ENCODE measurements at places on chromosomes 2 and 18.

DNA sequence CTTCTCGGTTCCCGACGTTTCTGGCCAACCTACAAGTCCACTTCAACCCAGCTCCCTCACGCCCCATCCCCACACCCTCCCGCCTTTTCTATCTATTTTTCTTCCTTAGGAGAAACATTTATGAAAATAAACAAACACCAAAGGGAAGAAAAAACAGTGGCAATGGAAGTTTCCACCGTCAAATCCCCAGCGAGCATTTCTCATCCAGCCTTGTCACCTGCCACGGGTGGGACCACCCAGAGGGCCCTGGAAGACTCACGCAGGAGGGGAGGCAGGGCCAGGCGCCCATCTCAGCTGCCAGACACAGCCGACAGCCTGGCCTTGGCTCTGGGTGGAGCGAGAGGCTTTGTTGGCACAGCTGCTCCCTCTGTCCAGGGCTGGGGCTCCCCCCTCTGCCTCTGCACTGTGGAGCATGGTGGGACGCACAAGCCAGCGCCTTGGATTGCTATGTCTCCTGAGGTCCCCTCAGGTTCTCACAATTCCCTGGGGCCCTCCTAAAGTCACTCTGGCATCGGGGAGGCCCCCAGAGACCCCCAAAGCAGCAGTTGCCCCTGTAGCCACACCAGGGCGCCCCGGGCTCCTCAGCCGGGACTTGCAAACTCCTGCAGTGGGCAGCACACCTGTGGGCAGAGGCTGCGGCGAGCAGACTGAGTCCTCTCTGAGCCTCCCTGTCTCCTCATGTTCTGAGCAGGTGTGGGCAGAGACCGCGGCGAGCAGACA, 395.7 kb upstream of the SALL3 start:
- no peak for DNase-seq

DNA sequence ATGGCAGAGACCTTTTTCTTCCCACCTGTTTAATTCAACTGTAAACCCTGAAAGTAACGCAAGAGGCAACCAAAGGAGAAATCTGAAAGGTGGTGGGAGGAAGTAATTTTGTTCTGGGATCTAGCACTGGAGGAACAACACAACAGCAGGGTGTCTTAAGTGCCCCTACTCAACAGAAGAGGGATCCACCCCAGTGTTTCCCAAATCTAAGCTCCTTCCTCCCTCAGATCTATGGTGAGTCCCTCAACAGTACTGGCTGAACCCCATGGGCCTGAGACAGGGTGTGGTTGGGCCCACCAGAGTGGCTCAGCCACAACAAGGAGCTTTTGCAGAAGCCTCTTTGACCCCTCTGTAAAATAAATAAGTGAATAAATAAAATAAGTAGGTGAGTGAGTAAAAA, 790.3 kb downstream of the ERBB4 start:
- DNase-seq, result no peak

DNA sequence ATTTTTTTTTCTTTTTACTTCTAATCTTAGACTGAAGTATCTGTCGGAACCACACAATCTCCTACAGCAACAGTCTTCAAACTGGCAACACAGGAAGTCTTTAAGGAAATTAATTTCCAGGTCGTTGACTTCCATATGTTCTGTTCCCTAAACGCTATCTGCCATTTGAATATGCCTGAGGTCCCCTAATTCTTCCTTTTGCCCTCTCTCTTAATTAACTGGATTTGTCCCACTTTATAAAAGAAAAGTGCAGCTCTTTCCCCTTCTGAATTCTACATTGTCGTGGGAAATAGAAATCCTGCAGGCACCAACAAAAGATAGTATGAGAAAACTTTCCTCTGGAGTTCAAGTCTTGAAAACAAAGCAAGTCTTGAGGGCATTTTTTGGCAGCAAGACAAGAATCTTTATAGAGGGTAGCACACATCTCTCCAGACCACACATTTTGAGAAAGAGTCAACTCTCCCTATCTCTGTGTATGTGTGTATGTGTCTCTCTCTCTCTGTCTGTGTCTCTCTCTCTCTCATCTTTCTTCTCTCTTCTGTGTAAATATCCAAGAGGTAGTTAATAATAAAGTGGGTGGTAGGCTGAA, 879.8 kb downstream of the SOCS6 start:
- no peak for DNase-seq

DNA sequence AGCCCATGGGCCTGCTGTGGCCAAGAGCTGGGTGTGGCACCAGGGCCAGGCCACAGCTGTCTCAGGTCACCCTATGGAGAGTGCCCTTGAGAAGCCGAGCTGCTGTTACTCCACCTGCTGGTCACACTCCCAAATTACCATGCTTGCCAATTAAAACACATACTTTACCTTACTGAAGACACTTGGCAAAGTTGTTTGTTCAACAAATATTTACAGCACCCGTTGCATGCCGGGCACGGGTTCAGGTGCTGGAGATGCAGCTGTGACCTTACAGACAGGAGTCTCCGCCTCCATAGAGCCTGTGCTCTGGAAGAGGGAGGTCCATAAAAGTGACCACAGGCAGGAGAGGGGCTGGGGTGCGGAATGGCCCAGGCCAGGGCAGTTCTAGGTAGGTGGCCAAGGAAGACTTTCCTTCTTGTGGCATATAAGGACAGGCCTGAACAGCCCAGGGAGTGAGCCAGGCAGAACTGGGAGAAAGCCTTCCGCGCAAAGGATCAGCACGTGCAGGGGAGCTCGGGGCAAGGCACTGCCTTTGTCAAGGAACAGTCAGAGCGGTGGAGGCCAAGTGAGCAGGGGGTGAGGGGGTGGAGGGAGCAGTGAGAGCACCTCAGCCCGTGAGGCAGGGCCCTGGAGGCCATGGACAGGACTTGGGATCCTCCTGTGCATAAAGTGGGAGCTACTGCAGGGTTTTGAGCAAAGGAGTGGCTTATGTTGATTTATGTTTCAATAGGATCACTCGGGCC, 23.6 kb upstream of the RBM44 start:
- peak; percentile 59 for DNase-seq

DNA sequence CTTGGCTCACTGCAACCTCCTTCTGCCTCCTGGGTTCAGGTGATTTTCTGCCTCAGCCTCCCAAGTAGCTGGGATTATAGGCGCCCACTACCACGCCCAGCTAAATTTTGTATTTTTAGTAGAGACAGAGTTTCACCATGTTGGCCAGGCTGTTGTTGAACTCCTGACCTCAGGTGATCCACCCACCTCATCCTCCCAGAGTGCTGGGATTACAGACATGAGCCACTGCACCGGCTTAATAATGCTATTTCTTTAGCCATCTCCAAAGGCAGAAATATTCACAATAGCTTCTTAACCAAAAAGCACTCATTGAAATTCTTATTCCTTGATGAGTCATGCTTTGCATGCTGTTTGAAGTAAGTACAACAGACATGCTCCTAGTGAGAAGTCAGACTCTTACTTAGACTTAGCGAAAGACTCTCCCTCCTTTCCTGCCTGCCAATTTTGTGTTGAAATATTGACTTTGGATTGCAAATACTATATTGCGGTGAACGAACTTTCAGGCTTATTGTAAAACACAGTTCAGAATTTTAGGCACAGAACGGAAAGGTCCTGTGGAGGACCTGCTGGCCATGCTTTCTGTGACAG, 4.4 kb downstream of the ACTR3 start:
- DNase-seq, result peak; percentile 26

DNA sequence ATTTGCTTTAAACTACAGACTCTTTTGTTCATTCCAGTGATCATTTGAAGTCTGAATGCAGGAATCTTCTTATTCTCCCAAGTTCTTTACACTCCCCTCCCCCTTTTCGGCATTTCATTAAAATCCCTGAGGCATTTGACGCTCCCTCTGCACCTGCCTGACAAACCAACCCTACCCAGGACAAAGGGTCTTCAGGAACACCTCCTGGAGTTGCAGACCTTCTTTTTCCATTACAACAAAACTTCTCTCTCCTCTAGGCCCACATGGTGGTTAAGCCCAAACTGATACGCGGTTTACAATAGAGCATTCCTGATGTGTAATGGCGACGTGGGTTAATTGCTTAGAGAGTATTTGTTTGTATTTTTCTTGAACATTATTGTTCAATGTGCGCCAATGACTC, 367.4 kb downstream of the FBXO15 start:
- DNase-seq, result no peak

GRCh38 chr2:105498281-105498846, 99.5 kb upstream of the FHL2 start:
- no peak for DNase-seq

DNA sequence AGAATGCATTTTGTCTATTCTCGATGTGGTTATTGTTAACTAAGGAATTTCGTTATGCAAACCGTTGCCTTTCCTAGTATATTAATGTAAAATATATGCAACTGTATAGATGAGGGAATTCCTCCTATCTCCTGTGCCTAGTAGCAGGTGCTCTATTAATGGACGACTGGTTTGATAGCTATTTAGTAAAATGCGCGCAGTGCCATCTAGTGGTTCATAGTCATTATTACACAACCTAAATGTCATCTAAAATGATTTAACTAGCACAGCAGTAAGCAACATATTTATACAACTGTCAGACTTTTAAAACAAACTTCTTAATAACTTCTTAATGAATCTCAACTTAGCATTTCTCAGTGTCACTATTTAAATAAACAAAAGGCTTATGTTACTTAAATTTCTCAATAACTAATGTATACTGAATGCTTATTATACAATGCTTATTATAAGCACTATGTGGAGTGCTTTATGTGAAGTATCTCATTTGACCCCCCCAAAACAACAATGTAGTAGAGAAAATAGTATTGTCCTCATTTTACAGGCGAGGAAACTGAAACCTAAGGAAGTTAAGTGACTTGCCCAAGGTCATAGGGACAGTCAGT, 77.9 kb downstream of the DTNA start:
- DNase-seq, result peak; percentile 84

- DNase-seq, result peak; percentile 34
Observed at GRCh38 chr2:219469186-219469724, 29.4 kb upstream of the GMPPA start.

GRCh38 chr18:48099481-48100164, 169.2 kb upstream of the SMAD2 start:
- DNase-seq, result no peak

GRCh38 chr18:47603158-47603557, 327.3 kb downstream of the SMAD2 start:
- DNase-seq, result no peak

GRCh38 chr18:35504996-35505395, 7.2 kb upstream of the INO80C start:
- no peak for DNase-seq

DNA sequence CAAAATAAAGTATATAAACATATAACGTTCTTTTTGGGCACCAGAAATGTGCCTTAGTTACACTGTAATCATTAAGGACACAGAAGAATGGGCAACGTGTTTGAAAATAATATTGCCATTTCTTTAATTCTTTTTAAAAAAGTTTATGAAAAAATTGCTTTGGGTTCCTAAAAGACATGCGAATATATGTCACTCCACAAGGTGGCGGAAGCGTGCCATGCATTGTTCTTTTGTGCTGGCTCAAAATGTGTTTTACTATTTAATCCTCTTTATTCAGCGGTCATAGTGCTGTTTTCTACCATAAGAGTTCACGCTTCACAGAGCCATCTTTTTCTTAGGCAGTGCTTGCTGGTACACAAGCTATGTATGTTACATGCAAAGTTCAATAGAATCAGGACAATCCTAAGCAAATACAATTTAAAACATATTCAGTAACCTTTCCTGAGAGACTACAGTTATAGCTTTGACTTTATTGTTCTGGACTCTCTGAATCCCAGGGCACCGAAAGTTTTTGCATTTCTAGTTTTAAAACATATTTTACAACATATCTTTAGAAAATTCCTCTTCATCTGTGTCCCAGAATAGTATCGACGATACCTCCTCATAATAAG, 147.8 kb upstream of the ERBB4 start:
- peak; percentile 58 for DNase-seq

- DNase-seq, result no peak
Observed at GRCh38 chr2:39023649-39024048, 97.2 kb downstream of the SOS1 start.

- DNase-seq, result no peak
Observed at GRCh38 chr2:182444806-182445205, 18.0 kb upstream of the PDE1A start.

DNA sequence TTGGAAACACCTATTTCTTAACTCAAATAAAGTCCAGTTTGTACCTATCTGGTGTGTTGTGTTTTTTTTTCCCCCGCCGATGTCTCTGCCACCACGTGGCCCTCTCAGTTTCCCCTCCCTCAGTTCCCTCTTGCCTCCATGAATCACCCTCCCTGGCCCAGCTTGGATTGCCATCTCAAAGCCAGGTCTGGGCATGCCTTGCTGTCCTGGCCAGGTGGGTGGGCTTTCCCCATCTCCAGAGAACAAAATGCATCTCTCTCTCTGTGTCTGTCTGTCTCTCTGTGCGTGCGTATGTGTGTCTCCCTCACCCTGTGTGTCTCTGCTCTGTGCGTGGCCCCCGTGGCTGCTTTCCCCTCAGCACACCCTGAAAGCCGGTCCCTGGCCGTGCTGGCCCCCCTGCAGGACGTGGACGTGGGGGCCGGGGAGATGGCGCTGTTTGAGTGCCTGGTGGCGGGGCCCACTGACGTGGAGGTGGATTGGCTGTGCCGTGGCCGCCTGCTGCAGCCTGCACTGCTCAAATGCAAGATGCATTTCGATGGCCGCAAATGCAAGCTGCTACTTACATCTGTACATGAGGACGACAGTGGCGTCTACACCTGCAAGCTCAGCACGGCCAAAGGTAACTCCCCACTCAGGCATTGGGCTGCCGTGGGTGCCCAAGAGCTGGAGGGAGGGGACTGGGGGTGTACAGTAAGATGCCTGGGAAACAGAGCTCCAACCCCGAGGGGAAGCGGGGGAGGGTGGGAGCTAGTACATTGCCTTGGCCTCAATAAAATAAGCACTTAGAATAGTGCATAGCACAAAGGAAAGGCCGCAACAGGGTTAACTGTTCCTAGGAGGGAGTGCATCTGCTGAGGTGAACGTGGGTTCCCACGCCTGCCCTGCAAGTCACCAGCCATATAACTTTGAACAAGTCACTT, 31.6 kb upstream of the GMPPA start:
- no peak for DNase-seq

GRCh38 chr18:65230311-65230710, 520.5 kb upstream of the CDH7 start:
- DNase-seq, result no peak

GRCh38 chr2:31475692-31476091, 61.1 kb upstream of the XDH start:
- no peak for DNase-seq

DNA sequence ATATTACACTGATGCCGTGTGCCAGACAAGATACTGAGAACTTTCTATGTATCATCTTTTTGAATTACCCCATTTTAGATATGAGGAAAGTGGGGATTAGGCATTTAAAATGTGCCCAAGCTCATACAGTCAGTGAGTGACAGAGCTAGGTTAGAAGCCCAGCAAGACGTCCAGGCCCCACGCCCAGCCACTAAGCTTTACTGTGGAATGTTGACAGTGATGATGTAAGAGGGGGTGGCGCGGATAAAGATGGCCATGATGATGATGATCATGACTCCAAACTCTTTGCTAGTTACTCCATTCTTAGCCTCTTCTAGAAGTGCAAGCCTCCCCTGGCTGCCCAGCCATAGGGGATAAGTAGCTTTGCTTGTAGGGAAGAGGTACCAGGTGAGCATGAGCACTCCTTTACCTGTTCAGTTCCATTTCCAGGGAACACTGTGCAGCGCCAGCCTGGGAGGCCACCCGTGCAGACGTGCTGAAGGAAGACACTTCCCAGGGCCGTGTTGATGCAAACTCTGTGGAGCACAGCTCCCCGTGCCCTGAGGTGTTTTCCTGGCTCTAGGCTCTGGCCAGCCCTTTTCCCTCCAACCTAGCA, 65.5 kb downstream of the BCL2L11 start:
- no peak for DNase-seq

GRCh38 chr2:152864601-152865149, 146.3 kb downstream of the ARL6IP6 start:
- no peak for DNase-seq
